ENCODE measurements at places on chromosomes 11 and 22.

DNA sequence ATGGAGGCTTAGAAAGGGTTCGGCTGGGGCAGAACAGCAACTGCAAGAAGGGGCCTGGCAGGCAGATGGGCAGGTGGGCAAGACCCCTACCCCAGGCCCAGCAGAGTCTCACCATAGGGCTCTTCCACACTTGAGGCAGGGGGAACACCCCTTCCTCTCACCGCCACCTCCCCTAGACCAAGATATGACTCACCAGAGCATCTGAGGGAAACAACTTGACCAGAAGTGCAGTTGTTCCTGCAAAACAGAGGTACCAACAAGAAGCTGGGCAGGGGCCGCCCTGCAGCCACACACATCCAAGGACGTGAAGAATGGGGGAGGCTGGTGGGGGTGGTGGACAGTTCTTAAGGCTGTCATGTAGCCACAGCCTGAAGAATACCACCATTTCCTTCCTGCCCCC is 10.9 kb downstream of the TMPRSS5 start:
- DNase-seq = no peak

- no peak for DNase-seq
Observed at GRCh38 chr11:87136236-87136635, 98.5 kb downstream of the TMEM135 start.

DNA sequence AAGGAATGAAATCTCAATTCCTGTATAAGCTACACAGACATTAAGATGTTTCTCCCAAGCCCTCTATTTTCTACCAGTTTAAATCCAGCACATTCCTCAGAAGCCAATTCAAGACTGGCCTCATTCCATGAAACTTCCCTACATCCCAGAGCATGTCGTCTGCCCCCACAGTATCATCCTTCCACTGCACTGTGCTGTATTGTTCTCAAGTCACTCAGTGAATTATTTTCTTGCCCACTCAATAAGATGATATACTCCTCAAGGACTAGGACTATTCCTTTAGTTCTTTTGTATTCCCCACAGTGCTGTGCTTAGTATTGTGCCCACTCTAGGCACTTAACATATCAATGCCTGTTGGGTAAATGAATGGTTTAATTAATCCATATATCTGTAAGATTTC is 203.1 kb upstream of the BLID start:
- DNase-seq = no peak

GRCh38 chr22:28884747-28885350 is 1.5 kb downstream of the ZNRF3 start:
- DNase-seq = no peak

GRCh38 chr11:117361432-117361831 is 33.8 kb downstream of the CEP164 start:
- DNase-seq = no peak

DNA sequence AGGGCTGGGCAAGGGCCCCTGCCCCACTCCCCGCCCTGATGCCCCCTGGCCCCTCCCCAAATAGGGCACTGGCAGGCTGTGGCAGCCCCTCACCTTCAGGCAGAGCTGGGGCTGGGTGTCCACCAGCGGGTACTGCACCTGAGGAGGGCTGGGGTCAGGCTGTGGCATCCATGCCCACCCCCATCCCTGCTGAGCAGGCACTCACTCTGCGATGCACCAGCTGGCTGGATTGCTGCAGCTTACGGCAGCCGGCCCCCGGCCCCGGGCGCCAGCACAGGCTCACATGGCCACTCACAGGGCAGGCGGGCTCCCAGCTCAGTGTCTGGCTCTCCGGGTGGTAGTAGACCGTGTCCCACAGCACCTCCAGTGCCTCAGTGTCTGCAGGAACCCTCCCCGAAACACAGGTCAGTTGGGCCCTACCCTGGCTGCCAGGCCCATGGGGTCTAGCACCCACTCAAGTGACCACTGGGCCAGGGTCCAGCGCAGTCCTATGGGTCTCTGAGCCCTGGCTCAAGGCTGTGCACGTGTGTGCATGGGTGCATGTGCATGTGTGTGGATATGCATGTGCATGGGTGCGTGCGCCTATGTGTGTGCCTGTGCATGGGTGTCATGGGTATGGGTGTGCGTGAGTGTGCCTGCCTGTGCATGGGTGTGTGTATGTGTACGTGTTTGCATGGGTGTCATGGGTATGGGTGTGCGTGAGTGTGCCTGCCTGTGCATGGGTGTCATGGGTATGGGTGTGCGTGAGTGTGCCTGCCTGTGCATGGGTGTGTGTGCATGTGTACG is 14.4 kb downstream of the IL17REL start:
- DNase-seq = no peak

GRCh38 chr11:107683061-107683460 is 28.8 kb downstream of the SLN start:
- DNase-seq = no peak

- DNase-seq = no peak
Observed at GRCh38 chr11:91630916-91631673, 593.5 kb upstream of the FAT3 start.

DNA sequence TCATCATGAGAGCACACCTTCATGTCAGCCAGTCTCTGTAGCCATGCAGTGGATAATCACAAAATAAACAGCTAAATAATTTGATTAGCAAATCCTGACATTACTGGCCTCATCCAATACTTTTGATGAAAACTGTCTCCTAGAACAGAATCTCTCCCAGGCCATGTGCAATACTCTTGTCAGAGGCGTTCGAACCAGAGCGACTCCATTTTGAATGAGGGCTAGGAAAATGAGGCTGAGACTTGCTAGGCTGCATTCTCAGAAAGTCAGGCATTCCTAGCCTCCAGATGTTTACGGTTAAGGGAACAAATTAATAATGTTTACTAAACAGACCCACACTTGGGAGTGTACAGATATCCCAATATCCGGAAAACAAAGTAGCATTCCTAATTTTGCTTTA is 69.9 kb downstream of the FAM168A start:
- DNase-seq = no peak

- DNase-seq = no peak
Observed at GRCh38 chr22:48981371-48982061, 846.2 kb downstream of the BRD1 start.

DNA sequence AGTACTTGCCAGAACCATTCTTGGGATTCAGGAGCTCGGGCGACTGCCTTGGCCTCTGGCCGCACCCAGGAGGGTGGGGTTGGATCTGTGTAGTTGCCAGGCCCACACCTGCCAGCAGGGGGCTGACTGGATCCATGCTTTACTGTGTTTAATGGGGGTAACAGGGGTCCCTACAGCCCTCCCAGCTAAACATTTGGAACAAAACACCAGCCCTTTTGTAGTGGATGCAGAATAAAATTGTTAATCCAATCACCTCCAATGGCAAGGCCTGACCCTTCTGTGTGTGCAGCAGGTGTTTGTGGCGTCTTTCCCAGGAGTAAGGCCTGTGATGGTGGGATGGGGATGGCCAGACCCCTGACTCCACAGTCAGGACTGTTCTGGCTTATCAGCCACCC is 22.5 kb downstream of the SUN2 start:
- DNase-seq = peak; percentile 68

DNA sequence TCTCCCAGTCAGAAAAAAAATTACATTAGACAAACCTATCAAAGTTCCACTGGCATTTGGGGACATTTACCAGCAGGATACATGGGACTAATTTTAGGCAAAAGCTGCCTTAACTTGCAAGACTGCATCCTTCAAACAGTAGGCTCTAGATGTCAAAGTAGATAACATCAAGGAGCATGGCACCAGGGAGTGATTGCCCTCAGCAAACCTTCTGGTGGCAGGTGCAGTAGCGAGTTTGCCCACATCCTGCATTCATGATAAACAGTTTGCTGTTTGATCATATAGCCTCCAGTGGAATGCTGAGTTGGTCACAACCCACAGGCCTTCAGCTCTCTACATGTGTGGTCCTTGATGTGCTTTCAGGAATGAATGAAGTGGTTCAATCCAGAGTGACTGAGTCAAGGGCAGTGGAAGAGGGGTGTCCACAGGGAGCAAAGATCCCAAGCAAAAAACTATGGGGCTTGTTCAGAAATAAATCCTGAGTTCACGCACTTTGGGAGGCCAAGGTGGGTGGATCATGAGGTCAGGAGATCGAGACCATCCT is 12.0 kb downstream of the SCGB1D2 start:
- no peak for DNase-seq

GRCh38 chr11:65204143-65204542 is 22.4 kb downstream of the CAPN1 start:
- DNase-seq = no peak

DNA sequence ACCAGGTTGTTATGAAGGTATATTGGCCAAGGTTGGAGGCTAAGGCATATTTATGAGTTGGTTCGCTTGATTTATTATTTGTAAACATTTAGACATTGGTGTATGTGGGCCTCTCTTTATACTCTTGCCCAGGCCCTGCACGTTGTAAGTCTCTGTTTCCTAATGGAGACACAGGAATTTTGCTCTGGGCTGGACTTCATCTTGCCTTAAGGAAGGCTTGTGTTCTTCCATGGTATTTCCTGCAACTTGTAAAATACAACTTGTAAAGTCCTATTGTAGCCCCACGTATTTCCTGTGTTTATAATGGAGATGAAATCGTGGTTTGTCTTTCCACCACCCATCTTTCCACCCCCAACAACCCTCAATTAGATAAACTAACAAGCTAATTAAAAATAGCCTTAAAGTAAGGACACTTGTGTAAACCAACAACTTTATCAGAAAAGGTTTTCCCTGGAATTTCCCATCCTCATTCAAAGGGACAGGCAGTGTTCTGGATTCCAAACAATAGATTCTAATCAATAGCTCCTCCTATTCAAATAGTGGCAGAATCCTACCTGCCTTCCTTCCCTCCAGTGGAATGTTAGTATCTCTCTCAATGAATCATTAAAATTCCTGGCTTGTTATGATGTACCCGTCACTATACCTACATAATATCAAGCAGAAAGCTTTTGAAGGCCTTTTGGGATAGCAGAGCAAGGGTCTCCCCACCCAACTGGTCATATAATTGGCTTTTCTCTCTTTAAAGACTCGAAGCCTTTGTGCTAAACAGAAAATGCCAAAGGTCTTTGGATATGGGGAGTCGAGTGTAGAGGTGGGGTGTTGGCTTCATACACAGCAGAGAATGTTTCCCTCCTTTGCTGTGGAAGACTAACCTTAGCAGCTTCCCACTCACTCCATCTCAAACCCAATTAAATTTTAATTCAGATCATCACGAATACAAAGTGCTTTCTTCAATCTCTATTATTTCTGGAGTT is 77.1 kb downstream of the UBASH3B start:
- DNase-seq = no peak

- no peak for DNase-seq
Observed at GRCh38 chr11:45028911-45029682, 78.4 kb upstream of the TP53I11 start.

GRCh38 chr11:26841818-26842473 is 120.1 kb upstream of the SLC5A12 start:
- DNase-seq = no peak

- DNase-seq = no peak
Observed at GRCh38 chr11:73040046-73040445, 102.1 kb downstream of the FCHSD2 start.

- no peak for DNase-seq
Observed at GRCh38 chr11:72026090-72026489, 27.4 kb downstream of the IL18BP start.
